HT-29 (cell line): ENCODE measurements at places on chromosomes 3 and 15.

DNA sequence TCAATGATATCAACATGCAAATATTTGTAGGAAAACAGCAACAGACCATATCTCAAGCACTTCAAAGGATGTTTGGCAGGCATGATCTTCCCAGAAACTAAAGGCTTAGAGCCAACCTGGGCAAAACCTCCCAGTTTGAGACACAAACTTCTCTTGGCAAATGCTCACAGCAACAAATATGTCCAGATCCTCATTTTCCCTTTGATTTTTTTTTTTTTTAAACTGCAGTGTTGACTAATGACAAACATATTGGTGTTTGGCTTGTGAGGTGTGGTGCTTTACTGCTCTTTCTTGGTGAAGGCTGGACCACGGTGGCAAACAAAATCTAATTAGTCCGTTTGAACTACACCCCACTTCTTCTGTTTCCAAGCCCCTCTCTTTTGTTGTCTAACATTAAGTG is 87.2 kb downstream of the EBLN2 start:
- no peak for DNase-seq

- DNase-seq: no peak
Measured at GRCh38 chr3:14001136-14001535, 121.3 kb upstream of the WNT7A start.

DNA sequence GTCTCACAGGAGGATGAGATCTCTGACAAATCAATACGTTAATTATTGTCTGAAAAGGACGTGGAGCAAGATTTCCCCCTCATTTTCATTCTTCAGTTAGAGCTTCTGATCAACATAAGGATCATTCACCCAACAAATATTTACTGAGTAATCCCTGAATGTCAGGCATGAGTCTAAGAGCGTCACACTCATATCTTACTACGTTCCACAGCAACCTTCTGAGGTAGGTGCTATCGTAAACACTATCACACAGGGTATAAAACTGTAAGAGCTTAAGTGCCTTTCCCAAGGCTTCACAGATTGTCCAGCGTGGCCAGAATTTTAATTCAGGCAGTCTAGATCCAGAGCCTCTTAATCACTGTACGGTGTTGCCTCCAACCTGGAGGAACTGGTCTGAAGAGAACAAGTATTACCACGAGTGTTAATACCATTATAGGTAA is 10.6 kb upstream of the TM4SF1 start:
- peak; percentile 79 for DNase-seq

DNA sequence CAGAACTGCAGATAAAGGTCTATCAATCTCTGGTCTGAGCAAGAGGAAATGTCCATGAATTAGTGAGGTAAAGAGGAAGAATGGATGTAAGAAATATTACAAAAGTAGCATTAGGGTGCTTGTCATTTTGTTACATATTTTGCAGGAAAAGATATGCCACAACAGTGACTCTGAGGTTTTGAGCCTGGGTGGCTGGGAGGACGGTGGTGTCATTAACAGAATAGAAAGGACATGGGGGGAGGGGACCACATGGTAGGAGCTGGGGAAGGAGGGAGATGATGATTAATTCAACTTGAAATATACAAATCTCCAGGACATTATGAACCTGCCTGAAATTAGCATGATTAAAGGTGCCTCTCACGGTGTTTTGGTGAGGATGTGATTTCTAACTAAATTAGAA is 245.5 kb upstream of the MDFIC2 start:
- DNase-seq: no peak

GRCh38 chr3:72625602-72626337 is 222.5 kb downstream of the SHQ1 start:
- DNase-seq: no peak

GRCh38 chr3:123610331-123610730 is 25.5 kb upstream of the HACD2 start:
- no peak for DNase-seq

GRCh38 chr15:79682851-79683288 is 213.9 kb downstream of the MTHFS start:
- DNase-seq: no peak

- peak; percentile 26 for DNase-seq
Measured at GRCh38 chr15:71136159-71136783, 21.0 kb downstream of the THSD4 start.

DNA sequence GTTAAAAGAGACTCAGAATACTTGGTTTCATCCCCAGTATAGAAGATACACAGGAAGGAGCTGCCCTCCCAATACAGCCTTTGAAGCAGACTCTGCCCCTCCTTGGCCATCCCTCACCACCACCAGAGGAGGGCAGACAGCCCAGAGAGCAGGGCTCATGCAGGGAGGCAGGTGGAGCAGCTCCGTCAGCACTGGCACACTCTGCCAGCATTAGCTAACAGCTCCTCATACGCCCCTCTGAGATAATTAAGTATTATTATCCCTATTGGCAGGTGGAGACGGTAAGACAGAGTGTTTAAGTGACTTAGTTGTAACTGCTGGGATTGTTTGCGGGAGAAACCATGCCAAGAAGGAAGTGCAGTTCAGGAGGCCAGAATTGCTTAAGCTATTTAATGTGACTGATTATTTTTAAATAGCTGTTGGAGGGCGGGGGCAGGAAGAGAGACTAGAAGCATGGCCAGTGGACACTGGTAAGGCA is 434.0 kb downstream of the EPHB1 start:
- DNase-seq: peak; percentile 6

GRCh38 chr3:85570819-85571218 is 612.0 kb downstream of the CADM2 start:
- DNase-seq: no peak

DNA sequence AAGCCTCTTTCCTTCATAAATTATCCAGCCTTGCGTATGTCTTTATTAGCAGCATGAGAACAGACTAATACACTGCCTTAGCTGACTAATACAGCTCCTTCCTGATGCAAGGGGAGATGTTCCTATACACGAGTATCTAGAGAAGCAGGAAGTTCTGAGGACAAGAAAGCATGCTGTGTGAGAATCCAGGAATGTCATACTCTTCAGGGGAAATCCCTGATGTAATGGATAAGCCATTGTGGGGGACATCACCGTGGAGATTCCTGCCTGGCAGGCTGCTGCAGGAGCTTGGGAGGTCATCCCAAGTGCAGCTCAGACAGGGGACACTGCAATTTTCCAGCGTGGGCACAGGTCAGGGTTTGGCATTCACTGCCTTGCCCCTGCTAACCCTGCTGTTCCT is 476.9 kb downstream of the NR2F2 start:
- no peak for DNase-seq

DNA sequence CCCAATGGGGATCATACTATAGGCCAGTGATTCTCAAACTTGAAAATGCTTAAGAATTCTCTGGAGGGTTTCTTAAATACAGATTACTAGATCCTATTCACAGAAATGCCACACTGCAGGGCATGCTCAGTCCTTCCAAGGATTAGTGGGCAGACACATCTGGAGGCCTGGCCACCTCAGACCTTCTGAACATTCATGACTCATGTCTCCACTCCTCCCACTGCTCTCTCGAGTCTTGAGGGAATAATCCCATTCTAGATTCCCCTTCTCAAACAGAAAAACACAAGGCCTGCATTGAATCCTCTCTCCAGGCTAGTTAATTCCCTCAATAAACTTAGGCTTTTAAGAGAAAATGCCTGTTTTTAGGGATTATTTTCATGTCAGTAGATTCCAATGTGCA is 22.1 kb downstream of the ZNF621 start:
- DNase-seq: no peak

DNA sequence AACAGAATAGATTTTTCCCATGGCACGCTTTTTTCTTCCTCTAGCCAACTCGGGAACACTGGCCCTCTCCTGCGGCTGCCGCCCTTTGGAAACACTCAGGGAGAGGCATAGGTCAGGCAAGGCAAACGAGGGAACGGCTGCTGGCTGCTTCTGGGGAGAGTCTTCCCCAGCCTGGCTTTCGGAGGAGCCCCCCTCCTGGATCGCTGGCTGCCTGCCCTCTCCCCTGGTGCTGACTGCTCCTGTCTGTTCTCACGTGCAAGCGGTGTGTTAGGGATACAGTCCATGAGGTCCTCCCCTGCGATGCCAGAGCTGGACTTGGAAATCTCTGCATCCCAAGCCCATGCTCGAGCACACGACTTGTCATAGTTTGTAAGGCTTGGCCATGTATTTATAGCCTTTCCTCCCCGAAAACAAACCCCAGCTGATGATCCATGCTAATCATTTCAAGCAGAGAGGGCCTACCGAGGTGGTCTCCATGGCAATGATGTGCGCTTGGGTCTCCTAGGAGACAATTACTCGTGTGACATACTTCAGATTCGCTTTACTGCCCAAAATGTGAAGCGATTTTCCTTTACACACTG is 315.6 kb upstream of the ATP10A start:
- DNase-seq: no peak

GRCh38 chr3:17013571-17013970 is 128.8 kb downstream of the PLCL2 start:
- no peak for DNase-seq

DNA sequence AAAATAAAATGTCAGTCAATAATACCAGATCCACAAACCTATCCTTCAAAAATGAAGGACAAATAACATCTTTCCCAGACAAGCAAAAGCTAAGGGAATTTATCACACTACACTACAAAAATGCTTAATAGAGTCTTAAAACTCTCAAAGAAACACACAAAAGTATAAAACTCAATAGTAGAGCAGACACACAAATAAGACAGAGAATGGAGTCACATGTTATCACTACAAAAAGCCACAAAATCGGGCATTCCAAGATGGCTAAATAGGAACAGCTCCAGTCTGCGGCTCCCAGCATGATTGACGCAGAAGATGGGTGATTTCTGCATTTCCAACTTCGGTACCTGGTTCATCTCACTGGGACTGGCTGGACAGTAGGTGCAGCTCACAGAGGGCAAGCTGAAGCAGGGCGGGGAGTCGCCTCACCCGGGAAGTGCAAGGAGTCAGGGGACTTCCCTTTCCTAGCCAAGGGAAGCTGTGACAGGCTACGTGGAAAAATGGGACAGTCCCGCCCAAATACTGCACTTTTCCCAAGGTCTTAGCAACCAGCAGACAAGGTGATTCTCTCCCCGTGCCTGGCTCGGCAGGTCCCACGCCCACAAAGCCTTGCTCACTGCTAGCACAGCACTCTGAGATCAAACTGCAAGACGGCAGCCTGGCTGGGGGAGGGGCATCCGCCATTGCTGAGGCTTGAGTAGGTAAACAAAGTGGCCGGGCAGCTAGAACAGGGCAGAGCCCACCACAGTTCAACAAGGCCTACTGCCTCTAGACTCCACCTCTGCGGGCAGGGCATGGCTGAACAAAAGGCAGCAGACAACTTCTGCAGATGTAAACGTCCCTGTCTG is 46.3 kb downstream of the SENP7 start:
- peak; percentile 36 for DNase-seq

DNA sequence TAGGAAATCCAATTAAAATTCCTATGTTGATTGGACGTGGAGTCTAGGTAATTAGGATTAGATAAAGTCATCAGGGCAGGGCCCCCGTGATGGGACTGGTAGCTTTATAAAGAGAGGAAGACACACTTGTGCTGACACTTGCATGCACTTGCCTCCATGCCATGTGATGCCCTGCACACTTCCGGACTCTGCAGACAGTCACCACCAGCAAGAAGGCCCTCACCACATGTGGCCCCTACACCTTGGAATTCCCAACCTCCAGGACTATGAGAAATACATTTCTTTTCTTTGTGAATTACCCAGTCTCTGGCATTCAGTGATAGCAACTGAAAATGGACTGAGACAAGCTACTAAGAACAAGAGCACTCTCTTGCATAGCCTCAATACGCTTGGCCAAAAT is 90.6 kb downstream of the CRYGS start:
- no peak for DNase-seq

DNA sequence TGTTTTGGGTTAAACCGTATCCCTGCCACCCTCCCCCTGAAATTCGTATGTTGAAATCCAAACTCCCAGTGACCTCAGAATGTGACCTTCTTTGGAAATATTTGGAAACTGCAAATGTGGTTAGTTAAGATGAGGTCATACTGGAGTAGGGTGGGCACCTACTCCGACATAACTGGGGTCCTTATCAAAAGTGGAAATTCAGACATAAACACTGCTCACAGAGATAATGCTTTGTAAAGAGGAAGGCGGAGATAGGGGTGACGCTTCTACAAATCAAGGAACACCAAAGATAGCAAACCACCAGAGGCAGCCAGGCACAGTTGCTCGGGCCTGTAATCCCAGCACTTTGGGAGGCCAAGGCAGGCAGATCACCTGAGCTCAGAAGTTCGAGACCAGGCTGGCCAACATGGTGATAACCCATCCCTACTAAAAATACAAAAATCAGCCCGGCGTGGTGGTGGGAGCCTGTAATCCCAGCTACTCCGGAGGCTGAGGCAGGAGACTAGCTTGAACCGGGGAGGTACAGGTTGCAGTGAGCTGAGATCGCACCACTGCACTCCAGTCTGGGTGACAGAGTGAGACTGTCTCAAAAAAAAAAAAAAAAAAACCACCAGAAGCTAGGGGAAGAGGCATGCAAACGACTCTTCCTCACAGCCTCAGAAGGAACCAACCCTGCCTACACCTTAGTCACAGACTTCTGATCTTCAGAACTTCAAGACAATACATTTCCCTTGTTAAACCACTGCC is 51.1 kb upstream of the CHD2 start:
- no peak for DNase-seq

DNA sequence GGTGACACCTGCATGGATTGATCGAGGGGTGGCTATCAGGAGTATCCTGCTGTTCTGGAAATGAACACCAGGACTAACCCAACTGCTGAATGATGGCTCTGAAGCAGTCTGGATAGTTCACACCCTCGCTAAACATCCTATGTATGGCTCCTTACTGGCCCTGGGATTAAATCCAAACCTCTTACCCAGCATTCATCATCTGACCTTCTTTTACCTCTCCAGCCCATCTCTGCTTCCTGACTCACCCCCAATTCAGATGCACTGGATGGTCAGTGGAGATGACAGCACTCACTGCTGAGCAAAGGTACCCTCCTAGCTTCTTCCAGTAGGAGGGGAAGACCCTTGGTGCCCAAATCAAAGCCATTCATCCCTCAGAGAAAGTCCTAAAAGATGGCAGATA is 235.2 kb upstream of the TRIM42 start:
- DNase-seq: no peak

GRCh38 chr15:26889298-26889898 is 22.5 kb downstream of the GABRA5 start:
- peak; percentile 91 for DNase-seq

- DNase-seq: no peak
Measured at GRCh38 chr3:134795746-134796280, 753 bp downstream of the EPHB1 start.

DNA sequence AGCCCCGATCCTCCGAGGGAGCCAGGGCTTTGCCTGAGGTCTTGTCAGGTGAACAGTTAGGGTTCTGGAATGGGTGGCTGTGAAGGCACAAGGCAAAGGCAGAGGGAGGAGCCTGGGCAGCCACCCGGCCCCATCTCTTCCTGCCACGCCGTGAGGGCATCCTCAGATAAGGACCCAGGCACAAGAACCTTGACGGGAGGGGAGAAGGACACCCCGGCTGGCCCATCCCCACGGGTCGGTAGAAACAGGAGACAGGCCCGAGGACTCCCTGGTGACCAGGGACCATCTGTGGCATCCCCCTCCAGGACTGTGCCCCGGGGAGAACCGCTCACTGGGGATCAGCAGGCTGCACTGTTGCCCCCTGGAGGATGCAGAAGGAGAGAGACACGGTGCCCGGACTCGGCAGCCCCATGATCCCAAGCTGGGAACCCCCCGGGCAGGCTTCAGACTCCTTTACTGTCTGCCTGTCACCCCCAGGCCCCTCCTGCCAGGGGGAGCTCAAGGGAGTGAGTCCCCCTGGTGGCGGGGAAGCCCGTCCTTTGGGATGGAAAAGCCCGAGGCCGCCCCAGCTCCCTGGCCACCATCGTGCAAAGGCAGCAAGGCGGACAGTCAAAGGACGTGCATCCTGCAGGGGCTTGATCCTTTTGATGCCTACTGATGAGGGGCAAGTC is 12.3 kb upstream of the PCSK6 start:
- peak; percentile 63 for DNase-seq

GRCh38 chr3:44893097-44893496 is 18.7 kb downstream of the TGM4 start:
- DNase-seq: no peak
